ENCODE measurements at places on chromosomes 2 and 18.

DNA sequence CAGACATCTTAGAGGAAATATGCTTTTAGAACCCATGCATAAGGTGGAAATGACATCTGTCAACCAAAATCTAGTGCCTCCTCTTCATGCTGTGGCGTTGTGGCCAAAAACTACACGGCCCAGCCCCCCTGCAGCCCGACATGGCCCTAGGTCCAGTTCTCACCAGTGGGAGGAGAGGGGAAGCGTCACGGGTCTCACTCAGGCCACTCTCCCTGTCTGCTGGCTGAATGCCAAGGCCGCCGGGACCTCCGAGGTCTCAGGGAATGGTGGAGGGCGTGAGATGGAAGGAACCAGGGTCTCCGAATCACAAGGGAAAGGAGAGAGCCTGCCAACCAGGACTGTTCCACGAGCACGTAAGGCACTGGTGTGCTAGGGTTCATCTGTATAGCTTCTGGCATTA, 361.0 kb downstream of the ANAPC1 start:
- no peak for DNase-seq

DNA sequence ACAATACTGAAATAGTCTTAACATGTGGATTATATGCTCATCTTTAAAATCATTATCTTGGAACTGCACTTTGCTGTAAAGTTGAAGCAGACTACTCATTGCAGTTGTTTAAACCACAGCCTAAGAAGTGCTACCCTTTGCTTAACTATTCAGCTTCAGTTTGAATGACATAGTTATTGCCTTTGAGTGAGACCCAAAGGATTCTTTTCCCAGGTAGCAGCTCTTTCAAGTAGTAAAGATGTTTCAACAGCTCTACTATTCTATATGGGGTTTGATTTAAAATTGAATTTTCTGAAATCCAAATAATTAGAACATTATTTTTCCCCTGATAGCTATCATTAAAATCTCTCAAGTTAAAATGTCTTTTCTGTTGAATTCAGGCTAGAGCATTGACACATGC, 1.1 kb downstream of the SCG2 start:
- no peak for DNase-seq

GRCh38 chr2:138104071-138104470, 139.8 kb downstream of the HNMT start:
- DNase-seq, result no peak

- DNase-seq, result no peak
Observed at GRCh38 chr18:36459203-36459602, 161.7 kb downstream of the FHOD3 start.

- peak; percentile 23 for DNase-seq
Observed at GRCh38 chr18:48777026-48777743, 173.6 kb downstream of the SMAD7 start.

- no peak for DNase-seq
Observed at GRCh38 chr18:30987467-30988241, 54.9 kb downstream of the DSC3 start.

DNA sequence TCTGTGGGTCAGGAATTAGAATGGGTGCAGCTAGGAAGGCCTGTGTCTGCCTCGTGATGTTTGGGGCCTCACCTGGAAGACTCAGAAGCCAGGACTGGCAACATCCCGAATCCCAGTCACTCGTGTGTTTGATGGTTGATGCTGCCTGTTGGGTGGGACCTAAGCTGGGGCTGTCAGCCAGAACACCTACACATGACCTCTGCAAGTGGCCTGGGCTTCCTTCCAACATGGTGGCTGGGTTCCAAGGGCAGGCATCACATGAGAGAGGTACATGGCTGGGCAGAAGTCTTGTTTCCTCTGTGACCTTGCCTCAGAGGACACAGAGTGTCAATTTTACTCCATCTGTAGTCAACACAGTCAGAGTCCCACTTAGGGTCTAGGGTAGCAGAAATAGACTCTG, 177.8 kb downstream of the GBX2 start:
- DNase-seq, result no peak

DNA sequence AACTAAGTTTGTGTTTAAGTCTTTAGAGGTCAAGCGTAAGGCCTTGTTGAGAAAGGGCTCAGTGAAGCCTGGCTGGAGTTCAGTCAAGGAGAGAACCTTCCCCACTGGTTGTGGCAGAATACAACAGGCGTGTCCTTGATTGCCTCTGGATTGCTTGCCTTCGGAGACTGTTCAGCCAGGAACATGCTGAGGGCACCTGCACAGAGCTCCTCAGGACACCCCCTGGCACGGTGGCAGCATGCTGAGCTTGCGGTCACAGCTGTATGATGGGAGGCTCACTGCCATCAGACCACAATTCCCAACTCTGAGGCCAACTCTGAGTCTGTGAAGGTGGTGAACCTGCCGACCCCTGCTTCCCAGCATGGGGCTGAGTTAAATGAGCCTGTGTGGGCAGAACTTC, 130.0 kb downstream of the LPIN1 start:
- no peak for DNase-seq

DNA sequence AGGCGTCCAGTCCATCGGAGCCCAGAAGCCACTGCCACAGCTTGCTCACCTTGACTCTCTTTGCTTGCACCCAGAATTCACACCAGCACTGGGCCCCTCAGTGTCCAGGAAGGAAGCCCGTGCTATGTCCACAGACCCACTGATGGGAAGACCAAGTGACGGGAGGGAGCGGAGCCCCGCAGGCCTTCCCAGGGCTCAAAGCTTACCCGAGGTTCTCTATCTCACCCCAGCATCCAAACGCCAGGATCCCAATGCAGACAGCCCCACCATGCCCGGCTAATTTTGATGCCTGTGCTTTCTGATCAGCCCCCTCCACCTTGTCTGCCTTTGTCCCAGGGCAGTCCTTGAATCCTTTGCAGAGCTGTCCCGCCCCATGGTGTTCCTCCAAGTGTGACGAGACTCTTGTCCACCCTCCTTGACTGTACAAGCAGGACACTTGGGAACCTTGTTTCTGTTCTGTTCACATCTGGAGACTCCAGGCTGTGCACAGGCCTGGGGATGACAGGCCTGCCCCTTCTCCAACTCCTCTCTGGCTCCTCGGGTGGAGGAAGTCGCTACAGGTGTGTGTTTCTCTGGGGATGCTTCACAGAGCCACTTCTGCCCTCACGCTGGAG, 12.0 kb downstream of the NPPC start:
- no peak for DNase-seq

GRCh38 chr2:72003124-72003523, 144.5 kb downstream of the CYP26B1 start:
- DNase-seq, result no peak

DNA sequence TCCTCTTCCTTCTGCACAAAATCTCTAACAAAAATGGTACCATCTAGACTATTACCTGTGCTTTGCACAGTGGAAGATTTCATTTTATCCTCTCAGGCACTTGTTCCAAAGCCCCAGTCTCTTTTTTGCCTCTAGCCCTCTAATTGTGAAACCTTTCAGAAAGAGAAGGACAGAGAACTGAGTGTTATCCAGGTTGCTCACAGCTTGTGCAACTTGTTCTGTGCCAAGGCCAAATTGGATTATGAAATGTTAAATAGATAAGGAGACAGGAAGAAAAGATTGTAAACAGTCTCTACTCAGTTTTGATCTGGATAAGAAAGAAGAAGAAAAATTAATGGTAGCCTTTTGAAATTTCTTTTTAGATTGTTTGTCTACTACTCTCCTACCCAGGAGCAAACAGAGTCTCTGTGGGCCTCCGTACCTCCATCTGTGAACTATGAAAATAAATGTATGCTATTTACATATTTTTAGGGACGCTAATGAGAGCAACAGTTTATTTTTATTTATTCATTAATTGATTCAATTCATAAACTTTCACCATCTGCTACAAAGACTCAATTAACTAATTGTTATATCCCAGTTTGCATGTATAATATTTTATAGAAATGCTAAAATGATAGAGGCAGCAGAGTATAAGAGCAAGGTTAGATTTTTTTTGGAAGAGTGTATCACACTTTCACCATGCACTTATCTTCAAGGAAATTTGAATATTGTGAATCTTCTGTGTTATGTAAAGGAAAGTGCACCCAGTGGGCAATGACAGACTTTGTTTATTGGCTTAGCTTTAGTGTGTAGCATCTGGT, 339.0 kb upstream of the ETAA1 start:
- no peak for DNase-seq

- DNase-seq, result no peak
Observed at GRCh38 chr2:22582107-22582506, 802.9 kb upstream of the KLHL29 start.

DNA sequence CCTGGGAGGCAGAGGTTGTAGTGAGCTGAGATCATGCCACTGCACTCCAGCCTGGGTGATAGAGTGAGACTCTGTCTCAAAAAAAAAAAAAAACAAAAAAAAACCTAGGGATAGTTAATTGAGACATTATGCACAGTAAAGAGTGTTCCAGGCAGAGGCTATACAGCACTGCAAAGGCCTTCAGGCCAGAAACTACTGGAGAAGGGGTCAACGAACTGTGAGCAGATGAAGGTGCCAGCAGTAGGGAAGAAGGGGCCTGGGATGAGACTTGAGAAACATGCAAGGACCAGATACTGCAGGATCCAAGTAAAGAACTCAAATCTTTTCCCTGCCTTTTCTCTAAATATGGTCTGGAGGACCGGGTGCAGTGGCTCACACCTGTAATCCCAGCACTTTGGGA, 26.0 kb upstream of the PCBP1 start:
- no peak for DNase-seq

All from NCI-H774 (cell line).